ENCODE measurements at places on chromosomes 2 and 18.

- DNase-seq: no peak
These were observed 171.8 kb upstream of the KLF7 start for GRCh38 chr2:207337234-207338219.

DNA sequence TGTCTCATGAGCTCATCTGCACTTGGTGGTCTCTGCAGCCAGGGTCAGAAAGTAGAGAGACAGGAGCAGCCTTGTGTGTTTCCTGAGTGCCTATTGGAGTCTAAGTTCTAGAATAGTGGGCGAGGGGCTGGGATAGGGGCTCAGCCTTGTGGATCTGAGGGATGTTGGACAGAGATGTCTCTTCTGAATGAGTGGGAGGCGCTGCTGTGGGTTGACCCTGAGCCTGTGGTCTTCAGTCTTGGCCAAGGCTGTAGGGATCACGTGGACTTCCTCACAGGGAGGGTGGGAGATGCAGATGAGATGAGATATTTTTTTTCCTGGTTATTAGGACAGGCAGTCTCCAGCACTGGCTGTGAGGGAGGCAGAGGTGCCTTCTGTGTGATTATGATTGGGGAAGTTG is 61.8 kb downstream of the RNF144A start:
- no peak for DNase-seq

DNA sequence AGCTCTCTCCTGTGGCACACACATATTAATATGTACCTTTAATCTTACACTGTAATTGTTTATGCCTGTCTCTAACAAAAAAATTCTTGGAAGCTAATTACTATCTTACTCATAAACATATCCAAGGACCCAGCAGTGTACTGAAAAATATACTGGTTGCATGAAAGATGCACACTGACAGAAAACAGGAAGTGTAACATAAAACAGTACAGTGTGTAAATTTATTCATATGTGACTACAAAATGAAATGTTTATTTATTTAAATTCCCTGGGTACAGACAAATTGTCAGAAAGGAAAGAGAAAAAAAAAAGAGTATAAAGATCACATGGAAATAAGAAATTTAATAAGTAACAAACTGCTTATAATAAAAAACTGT is 28.5 kb downstream of the TMEM131 start:
- no peak for DNase-seq

DNA sequence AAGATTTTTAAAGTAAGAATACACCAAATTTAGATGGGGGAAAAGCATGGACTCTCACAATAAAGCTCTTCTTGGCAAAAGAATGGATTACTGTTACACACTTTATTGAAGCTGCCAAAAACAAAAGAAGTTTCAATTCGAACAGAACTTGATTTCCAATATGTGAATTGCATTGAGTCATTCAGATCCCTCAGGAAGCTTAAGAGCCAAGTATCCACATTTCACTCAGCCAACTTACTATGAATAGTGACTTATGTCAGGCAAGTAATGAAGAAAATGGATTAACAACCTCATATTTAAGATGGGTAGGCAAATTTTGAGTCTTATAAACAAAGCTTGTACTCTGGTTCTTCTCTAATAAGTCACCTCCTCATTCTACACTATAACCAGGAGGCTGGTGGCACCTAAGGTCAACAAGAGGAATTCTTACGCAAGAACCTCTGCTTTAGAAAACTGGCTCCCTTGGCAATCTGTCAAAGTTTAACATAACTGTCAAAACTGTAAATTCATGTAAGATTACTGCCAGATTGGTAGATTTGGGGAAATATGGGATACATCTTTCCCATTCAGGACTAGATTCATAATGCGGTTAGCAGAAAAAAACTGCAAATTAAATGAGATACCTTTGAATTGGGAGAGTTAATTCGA is 6.0 kb downstream of the HADHA start:
- no peak for DNase-seq

- no peak for DNase-seq
These were observed 53.4 kb downstream of the LIMS1 start for GRCh38 chr2:108587621-108588020.

DNA sequence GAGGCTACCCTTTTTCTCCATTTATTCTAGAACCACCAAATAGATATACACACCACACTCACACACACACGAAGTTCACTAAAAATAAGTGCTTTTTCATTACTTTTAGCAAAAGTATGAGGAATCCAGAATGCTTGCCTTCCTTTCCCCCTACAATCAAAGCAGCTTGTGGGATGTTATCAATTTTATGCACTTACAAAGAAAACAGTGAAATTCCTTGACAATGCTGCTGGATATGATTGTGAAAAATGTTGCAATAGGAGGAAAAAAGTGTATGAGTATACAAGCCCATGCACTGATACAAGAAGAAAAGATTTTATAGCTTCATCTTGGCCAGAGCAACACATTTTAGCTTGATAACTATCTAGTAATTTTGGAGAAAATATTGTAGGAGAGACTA is 269.2 kb downstream of the XIRP2 start:
- DNase-seq: no peak

- no peak for DNase-seq
These were observed 336.5 kb upstream of the SLC39A10 start for GRCh38 chr2:195320413-195320973.

All from H9 (cell line).